SJSA1 (cell line): ENCODE measurements at places on chromosomes 7 and 10. TPM values are rescaled to one million over a fixed set of nuclear protein-coding genes. Genes with fewer than 3 reads are reported as not detected.

DNA sequence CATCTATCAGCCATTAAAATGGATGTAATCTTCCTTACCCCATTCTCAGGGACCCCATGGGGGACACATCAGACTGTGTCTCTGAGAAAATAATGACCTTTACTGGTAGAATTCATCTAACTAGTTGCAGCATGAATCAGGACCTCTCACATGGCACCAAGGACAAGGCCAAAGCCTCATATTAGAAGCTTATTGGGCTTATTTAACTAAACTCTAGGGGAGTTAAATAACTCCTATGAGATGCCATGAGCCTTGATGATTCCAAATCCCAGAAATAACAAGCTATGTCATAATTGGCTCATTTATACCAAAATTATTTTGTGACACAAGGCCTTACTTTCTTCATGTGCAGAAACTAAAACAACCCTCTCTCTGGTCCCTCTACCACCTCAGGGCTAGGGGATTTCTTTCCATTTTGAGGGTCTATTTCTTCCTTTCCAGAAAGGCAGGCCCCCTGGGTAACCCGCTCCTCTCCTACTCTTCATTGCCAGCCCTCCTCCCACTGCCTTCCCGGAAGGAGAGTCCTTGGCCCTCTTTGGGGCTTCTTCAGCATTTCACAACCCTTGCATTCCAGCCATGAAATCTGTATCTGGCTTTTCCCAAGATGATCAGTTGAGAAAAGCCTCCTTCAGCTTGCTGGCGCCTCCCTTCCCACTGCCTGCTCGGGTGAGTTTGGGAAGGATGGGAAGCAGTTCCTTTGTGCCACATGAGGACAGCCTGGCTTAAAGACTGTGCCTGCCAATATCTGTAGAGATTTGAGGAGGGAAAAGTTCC, 41.8 kb upstream of the TRIM8 start:
- no peak for DNase-seq

DNA sequence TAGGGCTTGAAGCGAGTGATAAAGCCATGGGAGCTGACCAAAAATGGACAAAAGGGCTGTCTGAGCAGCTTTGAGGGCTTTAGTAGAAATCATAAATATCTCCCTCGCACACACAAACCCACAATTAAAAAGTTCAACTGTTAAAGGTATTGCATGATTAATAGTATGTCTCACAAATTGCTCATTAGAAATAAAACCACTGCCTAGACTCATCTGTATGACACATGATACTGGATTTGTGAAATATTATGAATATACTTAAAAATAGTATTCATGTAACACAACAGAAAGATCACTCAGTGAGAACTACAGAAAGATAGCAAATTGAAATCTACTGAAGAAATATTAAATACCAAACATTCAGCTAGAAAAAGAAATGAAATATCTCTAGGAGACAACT, 11.9 kb upstream of the PTPN12 start:
- DNase-seq: no peak

TYW1 gene
- total RNA-seq: 17.3 and 23.0 TPM in 2 replicates

DNA sequence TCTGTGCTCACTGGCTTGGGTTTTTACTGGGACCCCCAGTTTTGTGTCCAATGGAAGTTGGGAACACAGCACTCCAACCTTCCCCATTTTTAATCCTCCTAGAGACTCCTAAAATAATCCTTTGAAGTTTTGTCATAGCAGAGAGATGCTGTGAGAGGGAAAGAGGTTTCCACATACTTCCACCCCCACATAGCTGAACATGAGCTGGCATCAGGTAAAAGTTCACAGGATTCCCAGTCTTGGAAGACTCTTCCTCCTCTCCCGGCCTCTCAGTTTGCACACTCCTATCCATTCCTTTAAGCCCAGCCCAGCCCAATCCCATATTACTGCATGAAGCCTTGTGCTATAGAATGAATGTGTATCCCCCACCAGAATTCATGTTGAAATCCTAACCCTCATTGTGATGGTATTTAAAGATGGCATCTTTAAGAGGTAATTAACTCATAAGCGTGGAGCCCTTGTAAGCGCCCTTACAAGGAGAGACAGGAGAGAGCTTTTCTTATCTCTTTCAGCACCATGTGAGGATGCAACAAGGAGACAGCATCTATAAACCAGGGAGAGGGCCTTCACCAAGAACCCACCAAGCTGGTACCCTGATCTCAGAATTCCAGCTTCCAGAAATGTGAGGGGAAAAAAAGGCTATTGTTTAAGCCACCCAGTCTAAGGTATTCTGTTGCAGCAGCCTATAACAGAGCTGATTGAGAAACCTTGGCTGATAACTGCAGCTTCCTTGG, 22.4 kb downstream of the GRM8 start:
- no peak for DNase-seq

- DNase-seq: no peak
Observed at GRCh38 chr7:148807436-148807835, 76.7 kb downstream of the EZH2 start.

DNA sequence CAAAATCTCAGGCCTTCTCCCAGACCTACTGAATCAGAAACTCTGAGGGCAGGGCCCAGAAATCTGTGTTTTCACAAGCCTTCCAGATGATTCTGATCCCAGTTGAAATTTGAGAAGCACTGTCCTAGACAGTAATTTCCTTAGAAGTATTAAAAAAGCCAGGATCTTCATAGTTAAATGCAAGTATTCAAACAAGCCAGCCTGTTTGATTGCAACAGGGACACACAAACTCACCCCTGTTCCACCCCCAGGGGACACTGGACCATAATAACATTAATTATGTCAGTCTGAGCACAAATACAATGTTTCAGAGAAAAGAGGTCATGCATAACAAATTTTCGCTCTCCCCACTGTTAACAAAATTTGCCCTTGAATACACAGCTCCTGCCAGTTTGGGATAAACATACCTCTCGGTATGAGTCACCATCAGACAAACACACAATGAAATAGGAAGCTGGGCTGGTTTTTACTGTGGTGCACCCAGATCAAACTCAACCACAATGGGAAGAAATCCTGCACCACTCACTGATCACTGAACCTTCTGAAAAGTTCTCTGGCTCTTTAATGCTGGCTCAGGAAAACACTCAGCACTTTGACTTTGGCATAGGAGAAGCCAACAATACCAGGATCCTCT, 34.3 kb downstream of the ABLIM1 start:
- peak; percentile 93 for DNase-seq

- DNase-seq: no peak
Observed at GRCh38 chr7:158754746-158755444, 50.3 kb upstream of the NCAPG2 start.

RTKN2 gene
- total RNA-seq: 3.3 and 6.5 TPM in 2 replicates

- no peak for DNase-seq
Observed at GRCh38 chr7:111168182-111168581, 77.3 kb downstream of the LRRN3 start.

GATA3 gene
- total RNA-seq: not detected in 2 replicates

MEOX2 gene
- not detected in 2 replicates for total RNA-seq

STEAP1 gene
- 8.3 and 14.2 TPM in 2 replicates for total RNA-seq

DNA sequence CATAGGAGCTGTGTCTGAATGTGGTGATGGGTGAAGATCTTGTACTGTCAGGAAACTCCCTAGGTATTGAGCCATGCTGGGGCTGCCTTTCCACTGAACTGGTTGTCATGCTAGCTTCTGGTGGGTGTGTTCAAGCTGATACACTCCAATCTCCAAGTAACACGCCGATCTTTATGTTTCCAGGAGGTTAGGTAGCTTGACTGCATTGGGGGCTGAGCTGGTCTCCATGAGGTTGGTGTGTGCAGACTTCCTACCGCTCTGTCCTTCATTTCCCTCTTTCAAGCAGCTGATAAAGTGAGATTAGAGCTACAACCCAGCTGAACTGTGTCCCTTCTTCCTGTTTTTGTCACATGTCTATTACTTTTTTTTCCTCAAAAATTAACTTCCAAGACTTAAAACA, 265.5 kb downstream of the ANKRD30A start:
- no peak for DNase-seq

DNA sequence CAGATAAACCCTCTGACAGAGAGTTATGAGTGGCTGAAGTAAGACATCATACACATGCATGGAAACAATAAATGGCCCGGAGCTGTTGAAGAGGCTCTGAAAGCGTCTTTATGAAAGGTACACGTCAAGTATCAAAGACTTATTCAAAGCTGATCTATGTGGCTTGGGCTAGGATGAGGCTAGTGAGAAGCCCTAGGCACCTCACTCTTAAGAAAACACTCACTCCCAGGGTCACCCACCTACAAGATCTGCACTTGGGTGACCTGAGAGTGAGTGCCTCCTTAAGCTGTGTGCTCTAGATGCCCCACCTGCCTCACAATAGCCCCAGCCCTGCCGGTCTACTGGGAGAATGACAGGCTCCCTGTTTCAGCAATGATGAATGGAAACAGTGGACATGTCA, 1.1 kb upstream of the GIMAP1 start:
- DNase-seq: no peak

DNA sequence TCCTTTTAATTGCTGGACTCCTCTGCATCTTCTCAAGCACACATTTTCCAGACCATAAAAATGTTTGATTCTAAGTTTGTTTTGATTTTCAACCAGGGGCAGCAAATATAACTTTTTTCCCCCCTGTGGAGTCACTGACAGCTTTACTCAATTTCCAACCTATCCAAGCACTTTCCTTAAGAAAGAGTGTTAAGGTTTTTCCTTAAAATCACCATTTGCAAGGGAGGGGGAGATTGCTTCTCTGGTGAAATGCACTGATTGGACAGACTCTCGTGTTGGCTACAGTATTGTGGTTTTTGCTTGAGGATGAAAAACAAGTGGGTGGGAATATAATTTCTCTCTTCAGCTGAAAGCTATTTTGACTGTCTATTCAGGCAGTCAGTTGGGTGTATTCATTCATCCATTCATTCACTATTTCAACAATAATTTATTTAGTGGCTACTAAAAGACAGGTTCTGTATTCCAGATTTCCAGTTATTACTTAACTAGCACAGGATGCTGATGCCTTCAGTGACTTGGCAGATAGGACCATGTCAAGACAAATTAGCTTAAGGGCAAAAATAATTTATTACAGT, 146.3 kb downstream of the BAMBI start:
- no peak for DNase-seq

SORBS1 gene
- 1.1 and 2.9 TPM in 2 replicates for total RNA-seq

DLG5 gene
- total RNA-seq: 19.5 and 27.6 TPM in 2 replicates
